Cardiac muscle cell (in vitro differentiated cells and primary cell): ENCODE measurements at places on chromosomes 5 and 9. TPM values are rescaled to one million over a fixed set of nuclear protein-coding genes. Genes with fewer than 3 reads are reported as not detected.
A peak's percentile ranks its signal among the peaks of the same experiment; 100 is the strongest.

- DNase-seq = no peak
- H3K4me1 ChIP-seq = no peaks in the 10 kb centered on the region
- H3K4me3 ChIP-seq = no peak overlapping the region
- no peak overlapping the region for H3K27ac ChIP-seq
- H3K36me3 ChIP-seq = no peaks in the 10 kb centered on the region
Observed at GRCh38 chr9:108663422-108663821, 192.4 kb downstream of the ACTL7B start.

DNA sequence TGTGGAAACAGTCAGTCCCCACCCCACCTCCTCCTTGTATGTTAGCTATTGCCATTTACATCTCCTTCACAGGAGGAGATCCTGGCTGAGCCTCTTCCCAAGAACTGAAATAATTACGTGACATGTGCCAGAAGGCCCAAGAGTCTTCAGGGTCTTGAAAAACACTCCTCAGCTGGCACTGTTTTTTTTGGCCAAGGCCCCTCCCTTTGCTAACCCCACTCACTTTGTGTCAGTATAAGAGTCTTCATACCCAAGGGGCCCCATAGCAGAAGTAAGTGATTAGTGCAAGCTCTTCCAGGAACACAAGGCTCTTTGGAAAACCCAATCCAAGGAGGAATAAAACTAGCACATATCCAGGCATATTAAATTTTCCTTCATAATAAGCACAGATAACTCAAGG lies 5.7 kb upstream of the LARP1 start:
- no peak overlapping the region for H3K27ac ChIP-seq
- H3K36me3 ChIP-seq = no peaks in the 10 kb centered on the region
- H3K4me3 ChIP-seq = no peak overlapping the region
- DNase-seq = no peak
- H3K27me3 ChIP-seq = no peaks in the 10 kb centered on the region
- peaks cover 21% of the 10 kb centered on the region for H3K4me1 ChIP-seq

DNA sequence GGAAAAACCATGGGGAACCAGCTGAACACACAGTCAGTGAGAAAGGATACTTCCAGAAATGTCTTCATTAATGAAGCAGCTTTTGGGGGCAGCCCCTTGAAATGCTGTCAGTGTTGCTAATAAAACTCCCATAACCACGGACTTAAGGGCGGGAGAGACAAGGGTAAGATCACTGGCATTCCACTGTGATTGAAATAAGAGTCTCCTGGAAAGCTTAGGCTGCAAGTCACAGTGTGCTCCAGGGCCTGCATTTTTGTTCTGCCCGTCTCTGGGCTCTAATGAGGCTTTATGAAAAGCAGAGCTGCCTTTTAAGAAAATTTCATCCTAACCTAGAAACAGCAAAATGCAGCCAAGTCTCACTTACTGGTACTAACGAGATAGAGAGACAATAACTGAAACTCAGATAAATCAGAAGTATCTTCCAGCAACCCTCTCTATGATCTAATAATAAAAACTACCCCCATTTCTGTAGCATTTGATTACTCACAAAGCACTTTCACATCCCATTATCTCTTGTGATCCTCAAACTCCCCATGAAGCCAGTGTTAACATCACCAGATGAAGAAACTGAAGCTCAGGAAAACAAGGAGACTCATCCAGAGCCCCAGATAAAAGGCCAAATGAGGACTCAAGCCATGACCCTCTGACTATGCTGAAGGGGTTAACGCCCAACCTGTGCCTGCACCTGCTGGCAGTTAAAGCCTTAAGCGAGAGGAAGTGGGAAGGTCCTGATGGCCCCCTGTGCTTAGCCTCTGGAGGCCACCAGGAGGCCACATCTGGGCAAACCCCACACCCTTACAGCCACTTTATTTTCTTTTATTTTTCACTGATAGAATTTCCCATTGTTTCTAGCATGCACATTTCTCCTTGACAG lies 37.5 kb downstream of the SPOCK1 start:
- H3K36me3 ChIP-seq = no peaks in the 10 kb centered on the region
- no peak overlapping the region for H3K4me3 ChIP-seq
- no peaks in the 10 kb centered on the region for H3K4me1 ChIP-seq
- peaks cover 22% of the 10 kb centered on the region for H3K27me3 ChIP-seq
- no peak for DNase-seq

GRCh38 chr5:107496466-107496865 lies 174.3 kb downstream of the EFNA5 start:
- no peaks in the 10 kb centered on the region for H3K36me3 ChIP-seq
- no peak overlapping the region for H3K27ac ChIP-seq
- H3K4me1 ChIP-seq = no peaks in the 10 kb centered on the region

DNA sequence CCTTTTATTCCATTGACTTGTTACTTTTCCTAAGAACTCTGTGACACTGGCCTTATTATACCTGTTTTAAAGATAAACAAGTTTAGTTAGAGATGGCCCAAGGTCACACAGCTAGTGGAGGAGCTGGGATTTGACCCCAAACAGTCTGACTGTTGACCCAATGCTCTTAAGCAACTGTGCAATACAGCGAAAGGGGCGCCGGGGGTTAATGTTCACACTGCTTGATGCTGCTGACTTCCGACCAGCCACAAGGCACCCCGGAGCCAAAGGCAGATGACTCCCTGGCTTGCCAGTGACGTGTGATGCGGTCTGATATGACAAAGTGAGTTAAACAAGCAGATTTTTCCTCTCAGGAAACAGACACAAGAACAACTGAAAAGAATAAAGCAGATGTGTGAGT lies 23.9 kb downstream of the PIK3R1 start:
- H3K36me3 ChIP-seq = no peaks in the 10 kb centered on the region
- peaks cover 30% of the 10 kb centered on the region for H3K4me1 ChIP-seq
- no peak overlapping the region for H3K4me3 ChIP-seq
- peak; percentile 87 for DNase-seq
- H3K27me3 ChIP-seq = no peaks in the 10 kb centered on the region
- H3K27ac ChIP-seq = no peak overlapping the region

DNA sequence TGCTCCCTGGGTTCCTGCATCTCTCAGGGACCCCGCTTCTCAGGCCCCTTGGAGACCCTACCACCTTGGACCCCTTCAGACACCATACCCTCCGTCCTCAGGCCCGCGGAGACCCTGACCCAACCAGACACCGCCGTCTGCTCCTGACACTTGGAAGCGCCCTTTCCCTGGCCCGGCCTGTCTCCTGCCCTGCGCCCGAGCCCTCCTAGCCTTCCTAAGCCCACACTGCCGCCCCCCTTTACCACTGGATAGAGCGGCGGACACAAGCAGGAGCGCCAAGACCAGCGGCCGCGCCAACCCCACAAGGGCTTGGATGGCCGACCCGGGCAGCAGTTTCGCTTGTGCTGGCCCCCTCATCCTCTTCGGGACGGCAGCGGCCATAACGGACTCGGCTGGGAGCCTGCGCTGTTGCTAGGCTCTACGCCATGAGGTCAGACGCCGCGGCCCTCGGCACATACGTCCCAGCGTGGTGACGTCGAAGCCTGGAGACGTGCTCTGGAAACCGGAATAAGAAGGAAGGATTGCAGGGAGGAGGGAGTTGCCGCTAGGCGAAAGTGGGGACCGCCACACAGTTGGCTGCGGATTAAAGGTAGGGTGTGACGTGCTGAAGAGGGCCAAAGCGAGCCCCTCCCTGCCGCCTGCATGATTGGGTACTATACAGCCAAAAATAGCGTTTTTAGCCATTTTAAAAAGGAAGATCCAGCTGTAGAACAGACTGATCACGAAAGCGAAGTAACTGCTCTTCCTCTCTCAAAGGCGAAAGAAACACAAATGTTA lies at the start of gene C5orf15:
C5orf15 (minus strand) TSS at position 422 of the 777 bp plus-strand sequence; CDS start at position 381, 41 bp downstream.
- peak within 1 kb of the TSS; percentile 74 for H3K4me3 ChIP-seq
- DNase-seq = peak; percentile 98
- H3K27me3 ChIP-seq = no peaks in the 10 kb centered on the region
- H3K4me1 ChIP-seq = peaks cover 7% of the 10 kb centered on the region

- H3K36me3 ChIP-seq = no peaks in the 10 kb centered on the region
- no peaks in the 10 kb centered on the region for H3K4me1 ChIP-seq
- no peak overlapping the region for H3K27ac ChIP-seq
- H3K4me3 ChIP-seq = no peak overlapping the region
- DNase-seq = no peak
Observed at GRCh38 chr5:60494635-60495034, 205.3 kb downstream of the DEPDC1B start.

DNA sequence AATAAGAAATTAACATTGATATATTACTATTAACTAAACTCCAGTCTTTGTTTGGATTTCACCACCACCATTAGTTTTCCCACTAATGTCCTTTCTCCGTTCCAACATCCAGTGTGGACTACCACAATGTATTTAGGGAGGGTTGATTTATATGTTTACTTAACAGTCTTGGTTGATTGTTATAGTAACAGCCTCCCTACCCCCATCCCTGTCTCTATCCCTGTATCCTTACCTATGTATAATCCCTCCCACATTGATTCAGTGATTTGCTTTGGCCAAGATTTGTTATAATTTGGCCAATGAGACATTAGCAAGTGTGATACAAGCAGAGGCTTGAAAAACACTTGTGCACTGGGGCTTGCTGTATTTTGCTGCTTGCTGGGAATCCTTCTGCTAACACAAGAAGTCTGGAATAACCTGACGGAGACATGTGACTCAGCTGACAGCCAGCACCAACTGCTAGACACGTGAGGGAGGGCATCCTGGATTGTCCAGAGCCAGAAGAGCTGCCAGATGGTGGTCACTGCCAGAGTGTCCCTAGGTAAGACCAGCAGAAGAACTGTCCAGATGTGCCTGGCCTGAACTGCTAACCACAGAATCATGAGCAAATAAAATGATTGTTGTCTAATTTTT lies 51.2 kb upstream of the TCF7 start:
- no peaks in the 10 kb centered on the region for H3K4me1 ChIP-seq
- no peak overlapping the region for H3K27ac ChIP-seq
- DNase-seq = peak; percentile 4
- H3K36me3 ChIP-seq = no peaks in the 10 kb centered on the region

DNA sequence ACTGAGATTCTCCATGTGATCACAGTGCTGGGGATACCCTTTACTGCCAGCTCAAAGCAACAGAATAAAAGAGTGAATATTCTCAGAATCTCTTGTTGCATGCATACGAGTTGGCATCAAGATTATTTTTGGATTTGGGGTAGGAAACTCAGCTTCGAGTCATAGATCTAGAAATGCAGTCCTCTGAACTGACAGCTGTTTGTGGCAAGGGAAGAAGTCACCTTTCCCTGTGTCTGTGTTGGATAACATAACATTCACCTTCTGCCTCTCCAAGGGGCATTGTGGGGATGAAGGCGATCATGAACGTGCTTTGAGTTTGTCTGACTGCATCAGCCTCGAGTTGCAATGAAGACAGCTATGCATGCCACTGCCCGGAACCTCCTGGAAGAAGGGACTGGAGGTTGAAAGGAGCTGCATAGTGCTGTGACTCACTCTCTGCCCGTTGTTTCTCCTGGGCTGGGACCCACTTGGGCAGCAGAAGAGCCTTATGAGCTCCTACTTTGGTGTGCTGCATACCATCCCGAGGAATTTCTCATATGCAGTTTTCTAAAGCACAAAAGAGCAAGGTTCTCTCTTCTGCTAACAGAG lies 231.7 kb downstream of the ARHGAP26 start:
- peaks cover 5% of the 10 kb centered on the region for H3K4me1 ChIP-seq
- no peaks in the 10 kb centered on the region for H3K27me3 ChIP-seq
- no peaks in the 10 kb centered on the region for H3K36me3 ChIP-seq
- no peak overlapping the region for H3K27ac ChIP-seq

DNA sequence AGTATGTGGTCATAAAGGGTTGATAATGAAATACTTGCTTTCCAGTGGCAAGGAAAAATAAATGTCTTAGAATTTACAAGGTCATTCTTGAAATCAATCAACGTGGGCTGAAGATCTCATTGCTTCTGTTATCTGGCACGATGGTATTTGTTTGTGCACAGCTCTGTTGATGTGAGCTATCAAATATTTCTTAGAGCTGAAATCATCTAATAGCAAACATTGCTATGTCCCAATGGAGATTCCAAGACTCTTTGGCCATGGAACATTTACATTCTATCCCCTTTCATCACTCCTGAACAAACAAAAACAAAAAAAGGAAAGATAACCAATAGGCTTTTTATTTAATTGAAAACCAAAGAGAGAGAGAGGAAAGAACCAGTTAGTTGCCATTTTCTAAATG lies 111.5 kb upstream of the CCDC152 start:
- H3K4me1 ChIP-seq = peaks cover 7% of the 10 kb centered on the region
- H3K36me3 ChIP-seq = no peaks in the 10 kb centered on the region
- DNase-seq = no peak

DNA sequence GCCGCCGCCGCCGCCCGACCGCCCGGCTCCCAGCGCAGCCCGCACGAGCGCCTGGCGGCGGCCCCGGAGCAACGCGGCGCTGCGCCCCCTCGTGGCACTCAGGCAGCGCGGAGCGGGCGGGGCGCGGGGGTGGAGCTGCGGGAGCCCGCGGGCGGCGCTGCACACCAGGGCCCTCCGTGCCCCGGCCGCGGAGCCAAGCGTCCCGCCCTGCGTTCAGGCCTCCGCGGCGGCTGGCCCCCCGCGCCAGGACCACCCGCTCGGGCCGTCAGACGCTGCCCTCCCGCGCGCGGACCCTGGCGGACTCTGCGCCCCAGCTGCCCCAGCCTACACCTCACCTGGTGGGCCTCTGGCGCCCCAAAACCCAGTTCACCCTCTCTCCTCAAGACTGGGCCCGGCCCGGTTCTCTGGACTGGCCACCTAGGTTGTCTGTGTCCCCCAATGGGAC lies at the start of gene RASGEF1C:
RASGEF1C (minus strand) TSS at position 75 of the 445 bp plus-strand sequence. CDS start 71,159 bp downstream, outside the sequence.
- H3K4me1 ChIP-seq = no peaks in the 10 kb centered on the region
- H3K36me3 ChIP-seq = no peaks in the 10 kb centered on the region
- peaks cover 21% of the 10 kb centered on the region for H3K27me3 ChIP-seq
- DNase-seq = peak; percentile 90
- H3K27ac ChIP-seq = no peak within 1 kb of the TSS

DNA sequence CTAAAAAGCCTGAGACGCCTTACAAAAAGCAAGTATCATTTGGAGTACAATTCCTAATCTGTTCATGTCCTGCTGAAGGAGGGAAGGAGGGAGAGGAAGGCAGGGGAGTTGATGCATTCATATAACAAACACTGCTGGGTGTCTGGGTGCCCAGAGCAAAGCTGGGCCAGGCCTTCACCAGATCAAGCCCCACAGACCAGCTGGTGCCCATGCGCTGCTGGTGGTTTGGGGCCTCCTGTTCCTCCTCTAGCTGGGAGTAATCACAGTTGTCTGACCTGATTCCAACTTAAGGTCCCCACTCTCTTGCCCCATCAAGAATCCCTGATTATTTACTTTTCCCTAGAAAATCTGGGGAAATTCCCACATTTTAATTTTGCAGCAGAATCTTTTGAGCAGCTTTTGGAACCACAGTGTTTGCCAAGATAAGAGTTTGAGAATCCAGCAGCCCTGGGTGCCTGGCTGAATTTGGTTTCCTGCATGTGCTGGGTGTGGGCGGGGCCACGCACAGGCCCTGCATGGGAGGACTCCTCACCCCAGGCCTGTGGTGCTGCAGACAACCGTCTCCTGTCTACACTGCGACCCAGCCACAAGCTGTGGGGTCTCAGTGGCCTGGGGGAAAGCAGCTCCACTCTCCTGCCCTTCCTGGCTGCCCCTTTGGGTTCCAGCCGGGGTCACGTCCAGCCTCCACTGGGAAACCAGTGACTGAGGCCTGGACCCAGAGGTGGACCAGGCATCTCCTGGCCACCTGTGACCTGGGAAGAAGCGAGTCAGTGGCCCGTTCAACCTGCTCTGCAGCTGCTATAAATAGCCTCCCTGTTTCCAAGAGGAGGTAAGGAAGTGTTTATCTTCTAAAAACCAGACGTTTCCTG lies 47.5 kb downstream of the NEURL1B start:
- no peak overlapping the region for H3K4me3 ChIP-seq
- no peaks in the 10 kb centered on the region for H3K36me3 ChIP-seq
- DNase-seq = peak; percentile 55
- H3K27me3 ChIP-seq = no peaks in the 10 kb centered on the region
- peaks cover 31% of the 10 kb centered on the region for H3K4me1 ChIP-seq

KLF9 gene
- total RNA-seq = 0.28 and 0.30 TPM in 2 replicates

NOL6 gene
- 17.2 and 20.6 TPM in 2 replicates for total RNA-seq

GOLGA1 gene
- 16.2 and 21.1 TPM in 2 replicates for total RNA-seq

AMBP gene
- total RNA-seq = not detected in 2 replicates

POU5F2 gene
- total RNA-seq = 0.35 and 1.1 TPM in 2 replicates
